LoVo (cell line): ENCODE measurements at places on chromosomes 1 and 21.

DNA sequence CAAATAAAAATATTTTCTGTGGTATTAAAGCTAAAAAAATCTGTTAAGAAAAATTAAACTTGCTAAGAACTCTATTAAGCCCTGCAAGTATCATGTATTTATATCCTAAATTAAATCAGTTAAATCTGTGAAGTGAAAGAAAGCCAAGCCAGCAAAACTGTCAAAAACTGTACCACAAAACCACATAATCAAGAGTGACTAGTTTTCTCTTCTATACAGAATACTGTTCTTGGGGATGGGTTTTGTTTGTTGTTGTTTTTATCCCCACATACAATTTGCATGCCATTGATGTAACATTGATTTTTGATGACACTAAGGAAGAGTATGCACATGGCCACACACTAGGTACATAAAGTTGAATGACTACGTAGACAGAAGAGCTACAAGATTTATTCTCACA is 20.4 kb downstream of the DPH5 start:
- DNase-seq = no peak

DNA sequence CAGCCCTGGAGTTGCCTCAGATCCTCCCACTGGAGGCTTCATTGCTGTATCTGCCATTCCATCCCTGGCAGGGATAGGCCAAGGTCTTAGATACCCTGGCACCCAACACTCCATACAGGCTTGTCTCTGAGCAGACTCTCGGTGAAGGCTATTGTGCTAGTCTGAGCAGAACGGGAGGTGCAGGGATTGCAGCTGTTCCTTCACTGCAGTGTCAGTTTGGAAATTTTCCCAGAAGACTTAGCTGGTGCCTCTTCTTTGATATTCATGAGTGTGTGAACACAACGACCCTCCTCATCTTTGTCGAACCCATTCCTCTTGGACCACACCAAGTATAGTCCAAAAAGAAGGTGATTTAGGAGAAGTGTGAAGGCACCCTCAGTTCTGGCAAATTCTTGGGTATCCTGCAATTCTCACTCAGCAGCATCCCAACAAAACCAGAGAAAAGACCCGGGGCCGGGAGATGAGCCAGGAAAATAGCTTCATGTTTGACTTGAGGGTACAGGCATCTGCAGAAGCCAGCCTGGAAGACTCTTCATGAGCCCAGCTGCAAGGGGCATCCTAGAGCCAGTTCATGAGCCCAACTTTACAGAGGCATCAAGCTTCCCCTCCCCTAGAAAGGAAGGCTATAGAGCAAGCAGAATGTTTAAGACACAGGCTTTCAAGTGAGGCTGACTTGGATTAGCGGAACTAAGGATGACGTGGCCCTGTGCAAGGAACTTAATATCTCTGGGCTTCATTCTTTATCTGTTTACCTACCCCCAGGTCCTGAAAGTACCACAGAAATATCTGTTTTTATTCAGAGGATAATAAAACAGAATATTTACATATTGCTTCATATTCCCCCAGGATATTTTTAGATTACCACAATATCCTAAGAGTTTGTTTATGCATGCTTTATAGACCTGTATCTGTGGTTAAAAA is 38.8 kb upstream of the HAO2 start:
- no peak for DNase-seq

DNA sequence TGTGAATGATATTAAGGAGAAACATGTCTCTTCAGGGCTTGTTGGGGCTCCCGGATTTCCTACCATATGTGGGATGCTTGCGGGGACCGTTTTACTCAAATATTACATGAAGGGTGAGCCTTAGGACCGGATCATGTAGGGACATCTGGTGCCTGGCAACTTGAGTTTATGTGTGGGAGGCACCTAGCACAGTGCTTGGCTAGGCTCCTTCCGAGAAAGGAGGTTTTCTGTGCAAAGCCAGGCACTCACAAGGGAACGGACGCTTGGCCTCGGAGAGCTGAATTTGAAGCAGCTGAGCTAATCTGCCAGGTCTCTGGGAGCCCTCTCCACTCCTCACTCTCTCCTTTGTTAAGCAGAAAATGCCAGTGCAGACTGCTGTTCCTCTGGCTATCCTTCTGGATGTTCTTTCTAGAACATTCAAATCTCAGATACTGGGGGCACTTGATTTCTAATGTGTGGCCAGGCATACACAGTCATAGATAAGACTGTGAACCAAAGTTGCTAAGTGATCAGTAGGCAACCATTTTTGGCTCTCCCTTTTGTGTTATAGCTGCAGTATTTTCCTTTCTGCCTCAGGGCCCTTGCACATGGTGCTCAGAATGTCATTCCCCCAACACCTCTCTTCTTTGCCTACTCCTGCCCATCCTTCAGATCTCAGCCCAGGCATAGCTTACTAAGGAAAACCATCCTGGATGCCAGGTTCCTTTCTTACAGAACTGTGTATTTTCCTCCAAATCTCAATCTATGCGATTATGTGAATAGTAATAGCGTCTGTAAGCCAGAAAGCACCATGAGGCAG is 216.6 kb upstream of the CSF3R start:
- DNase-seq = no peak

DNA sequence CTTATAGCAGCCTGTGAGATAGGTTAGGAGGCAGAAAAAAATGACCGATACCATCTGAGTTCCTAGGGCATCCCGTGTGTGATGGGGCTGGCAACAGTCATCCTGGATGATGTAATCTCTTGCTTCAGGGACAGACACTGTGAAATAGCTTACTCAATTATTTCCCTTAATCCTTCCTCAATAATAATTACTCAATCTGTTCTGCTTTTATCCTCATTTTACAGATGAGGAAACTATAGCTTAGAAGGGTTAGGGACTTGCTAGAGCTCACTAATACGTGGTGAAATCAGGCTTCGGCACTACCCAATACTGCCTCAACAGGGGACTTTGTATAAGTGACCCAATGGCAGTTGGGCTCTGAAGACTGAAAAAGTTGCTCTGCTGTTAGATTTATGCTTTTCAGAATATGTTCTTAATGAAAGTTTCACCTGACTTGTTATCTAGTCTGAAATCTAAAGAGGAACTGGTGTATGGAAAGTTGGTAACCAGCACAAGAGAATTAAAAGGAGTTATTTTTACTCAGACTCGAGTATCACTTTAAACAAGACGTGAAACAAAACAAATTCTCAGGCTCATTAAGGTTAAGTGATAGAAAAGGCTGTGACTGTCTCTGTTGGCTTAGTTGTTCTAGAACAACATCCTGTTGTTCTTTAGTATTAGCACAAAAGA is 14.4 kb downstream of the CD55 start:
- DNase-seq = no peak

- no peak for DNase-seq
Observed at GRCh38 chr1:205375835-205376545, 19.3 kb upstream of the KLHDC8A start.

GRCh38 chr1:8477983-8478362 is 160.1 kb downstream of the SLC45A1 start:
- no peak for DNase-seq
